ENCODE measurements at places on chromosomes 7 and 10. TPM values are rescaled to one million over a fixed set of nuclear protein-coding genes. Genes with fewer than 3 reads are reported as not detected.

The SPAG6 gene
- 4.6 TPM for total RNA-seq

The OGDHL gene
- total RNA-seq: 0.31 TPM

The ZPBP gene
- total RNA-seq: not detected

The LRIT1 gene
- total RNA-seq: not detected

The CCDC3 gene
- total RNA-seq: 10.5 TPM

The PAPOLB gene
- 0.22 TPM for total RNA-seq

The NRG3 gene
- total RNA-seq: 0.04 TPM

The KNDC1 gene
- total RNA-seq: 2.7 TPM

The MOGAT3 gene
- total RNA-seq: not detected

The CTNNA3 gene
- total RNA-seq: 18.8 TPM

The CNNM1 gene
- total RNA-seq: 0.04 TPM

The SH2D4B gene
- total RNA-seq: 0.04 TPM

The GATAD1 gene
- total RNA-seq: 22.3 TPM

The GTF2I gene
- 101 TPM for total RNA-seq

The SIRT1 gene
- 14.0 TPM for total RNA-seq

The NUTM2A gene
- total RNA-seq: 0.44 TPM

- no peak overlapping the region for H3K4me3 ChIP-seq
- H3K4me1 ChIP-seq: peaks cover 20% of the 10 kb centered on the region
- peaks cover 16% of the 10 kb centered on the region for H3K36me3 ChIP-seq
- no peaks in the 10 kb centered on the region for H3K27me3 ChIP-seq
These were observed 62.4 kb downstream of the NRP1 start for GRCh38 chr10:33271969-33272583.

GRCh38 chr7:17681965-17682364, 258.3 kb downstream of the SNX13 start:
- no peaks in the 10 kb centered on the region for H3K36me3 ChIP-seq
- H3K27ac ChIP-seq: no peak overlapping the region
- H3K27me3 ChIP-seq: no peaks in the 10 kb centered on the region
- no peak overlapping the region for H3K4me3 ChIP-seq

DNA sequence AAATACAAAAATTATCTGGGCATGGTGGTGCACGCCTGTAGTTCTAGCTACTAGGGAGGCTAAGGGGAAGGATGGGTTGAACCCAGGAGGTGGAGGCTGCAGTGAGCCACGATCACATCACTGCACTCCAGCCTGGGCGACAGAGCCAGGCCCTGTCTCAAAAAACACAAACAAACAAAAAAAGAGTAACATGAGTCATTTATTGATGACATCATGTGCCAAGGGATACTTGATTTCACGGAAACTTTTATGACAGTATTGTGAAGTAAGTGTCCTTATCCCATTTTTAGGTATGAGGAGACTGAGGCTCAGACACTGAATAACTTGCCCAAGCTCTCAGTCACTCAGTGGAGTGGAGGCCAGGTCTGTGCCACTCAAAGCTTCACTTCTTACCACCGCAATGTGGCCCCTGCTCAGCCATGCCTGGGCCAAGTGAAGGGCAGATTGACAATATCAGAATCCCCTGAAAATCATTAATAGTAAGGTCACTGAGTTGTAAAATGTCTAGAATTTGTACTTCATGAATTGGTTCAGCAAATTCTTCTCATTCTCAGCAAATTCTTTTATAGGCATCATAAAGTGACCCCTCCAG, 36.5 kb downstream of the EMX2 start:
- no peak overlapping the region for H3K27ac ChIP-seq
- no peak overlapping the region for H3K4me3 ChIP-seq
- no peaks in the 10 kb centered on the region for H3K36me3 ChIP-seq
- peaks cover 3% of the 10 kb centered on the region for H3K4me1 ChIP-seq
- peaks cover 11% of the 10 kb centered on the region for H3K27me3 ChIP-seq

GRCh38 chr7:133836666-133837065, 290.5 kb upstream of the LRGUK start:
- H3K4me1 ChIP-seq: no peaks in the 10 kb centered on the region
- DNase-seq: no peak
- H3K36me3 ChIP-seq: no peaks in the 10 kb centered on the region
- H3K27ac ChIP-seq: no peak overlapping the region

- H3K27me3 ChIP-seq: peaks cover 2% of the 10 kb centered on the region
- no peak overlapping the region for H3K27ac ChIP-seq
- no peaks in the 10 kb centered on the region for H3K4me1 ChIP-seq
- DNase-seq: no peak
These were observed 459.0 kb downstream of the GATA3 start for GRCh38 chr10:8513155-8514147.

- H3K4me1 ChIP-seq: no peaks in the 10 kb centered on the region
- no peaks in the 10 kb centered on the region for H3K36me3 ChIP-seq
- no peak overlapping the region for H3K27ac ChIP-seq
- H3K27me3 ChIP-seq: no peaks in the 10 kb centered on the region
- no peak for DNase-seq
These were observed 336.8 kb downstream of the TFEC start for GRCh38 chr7:115693779-115694178.

DNA sequence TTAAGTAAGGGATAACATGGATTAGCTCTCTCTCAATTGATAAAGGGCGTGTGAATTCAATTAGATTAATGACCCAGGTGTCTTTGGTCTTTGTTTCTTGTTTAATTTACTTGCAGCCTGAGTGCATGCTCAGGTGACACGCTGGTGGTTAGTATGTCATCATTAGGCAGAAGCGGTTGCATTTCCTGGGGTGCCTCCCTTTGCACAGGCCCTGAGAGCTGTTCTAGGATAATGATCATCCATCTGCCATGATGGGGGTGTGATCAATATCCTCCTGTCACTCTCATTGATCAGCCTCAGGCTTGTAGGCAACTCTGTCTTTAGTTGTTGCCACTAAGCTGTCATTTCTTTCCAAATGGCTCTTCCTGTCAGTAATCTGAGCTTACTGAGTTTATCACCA, 99.6 kb upstream of the NPS start:
- no peak for DNase-seq
- H3K27me3 ChIP-seq: no peaks in the 10 kb centered on the region
- no peak overlapping the region for H3K4me3 ChIP-seq
- peaks cover 37% of the 10 kb centered on the region for H3K36me3 ChIP-seq
- H3K27ac ChIP-seq: no peak overlapping the region

- H3K4me3 ChIP-seq: peak overlapping the region; percentile 96
- peaks cover 48% of the 10 kb centered on the region for H3K4me1 ChIP-seq
- peak; percentile 75 for DNase-seq
These were observed 2.9 kb downstream of the KLF6 start for GRCh38 chr10:3782146-3782450.

- no peak overlapping the region for H3K4me3 ChIP-seq
- H3K27ac ChIP-seq: no peak overlapping the region
- no peak for DNase-seq
- no peaks in the 10 kb centered on the region for H3K4me1 ChIP-seq
- no peaks in the 10 kb centered on the region for H3K36me3 ChIP-seq
These were observed 87.3 kb downstream of the RUNDC3B start for GRCh38 chr7:87715545-87715944.

DNA sequence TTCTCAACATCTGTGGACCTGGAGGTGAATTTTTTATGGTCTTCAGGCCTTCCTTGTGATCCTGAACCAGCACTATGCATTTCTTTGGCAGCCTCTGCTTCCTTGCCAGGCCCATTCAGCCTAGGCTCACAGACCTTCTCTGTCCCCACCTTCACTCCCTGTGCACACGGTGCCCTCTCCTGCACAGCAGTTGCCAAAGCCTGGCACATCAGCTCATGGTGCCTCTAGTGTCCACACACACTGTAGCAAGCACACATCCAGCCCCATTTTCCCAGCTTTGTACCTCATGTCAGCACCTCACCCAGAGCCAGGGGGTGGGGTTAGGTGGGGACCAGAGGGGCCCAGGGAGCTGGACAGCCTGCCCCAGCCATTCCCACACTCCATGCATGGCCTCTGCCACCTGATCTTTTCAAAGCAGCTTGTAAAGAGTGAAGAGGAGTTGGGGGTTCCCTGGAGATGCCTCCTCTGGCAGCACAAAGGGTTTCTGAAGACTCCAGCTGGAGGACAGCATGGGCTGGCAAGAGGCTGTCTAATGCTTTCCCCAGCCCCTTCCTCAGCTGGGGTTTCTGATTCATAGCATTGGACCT, 57.9 kb upstream of the TMEM72 start:
- no peak overlapping the region for H3K27ac ChIP-seq
- no peaks in the 10 kb centered on the region for H3K36me3 ChIP-seq
- H3K4me1 ChIP-seq: peaks cover 31% of the 10 kb centered on the region

- H3K4me3 ChIP-seq: no peak overlapping the region
- no peak overlapping the region for H3K27ac ChIP-seq
- H3K36me3 ChIP-seq: peaks cover 5% of the 10 kb centered on the region
- DNase-seq: peak; percentile 29
- H3K4me1 ChIP-seq: peaks cover 16% of the 10 kb centered on the region
These were observed 16.0 kb downstream of the TCAF1 start for GRCh38 chr7:143885951-143886350.

DNA sequence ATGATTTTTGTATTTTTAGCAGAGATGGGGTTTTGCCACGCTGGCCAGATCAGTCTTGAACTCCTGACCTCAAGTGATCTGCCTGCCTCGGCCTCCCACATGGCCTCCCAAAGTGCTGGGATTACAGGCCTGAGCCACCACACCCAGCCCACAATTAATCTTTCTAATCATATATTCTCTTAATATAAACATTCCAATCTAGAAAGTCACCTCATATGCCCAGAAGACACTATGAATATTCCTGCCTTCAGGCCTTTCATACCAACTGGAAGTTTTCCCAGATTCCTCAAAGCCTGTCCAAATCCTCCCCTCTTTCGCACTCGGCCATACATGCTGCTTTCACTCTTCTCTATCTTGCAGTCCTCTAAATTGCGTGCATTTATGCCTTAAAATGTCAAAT, 32.6 kb downstream of the PDZD8 start:
- DNase-seq: peak; percentile 55
- no peak overlapping the region for H3K4me3 ChIP-seq
- no peaks in the 10 kb centered on the region for H3K4me1 ChIP-seq
- H3K27ac ChIP-seq: no peak overlapping the region
- H3K27me3 ChIP-seq: no peaks in the 10 kb centered on the region
- peaks cover 6% of the 10 kb centered on the region for H3K36me3 ChIP-seq

DNA sequence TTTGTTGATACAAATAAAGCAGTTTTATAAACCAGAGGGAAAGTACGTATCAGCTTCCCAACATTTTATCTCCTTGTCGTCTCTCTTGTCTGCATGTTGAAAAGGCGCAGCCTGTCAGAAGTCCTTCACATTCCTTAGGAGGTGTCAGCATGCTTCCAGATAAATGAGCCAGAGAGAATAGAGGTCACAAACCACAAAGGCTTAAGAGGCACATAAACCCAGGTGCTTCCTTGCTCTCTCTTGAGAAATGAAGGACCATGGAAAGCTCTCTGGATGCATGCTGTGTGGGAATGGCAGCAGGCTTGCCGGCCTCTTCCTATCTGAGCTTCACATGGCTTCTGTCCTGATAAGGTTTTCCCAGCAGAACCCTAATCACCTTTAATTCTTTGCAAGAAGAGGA, 448.5 kb downstream of the XPNPEP1 start:
- H3K27me3 ChIP-seq: no peaks in the 10 kb centered on the region
- no peak overlapping the region for H3K27ac ChIP-seq
- H3K4me1 ChIP-seq: no peaks in the 10 kb centered on the region
- no peaks in the 10 kb centered on the region for H3K36me3 ChIP-seq
- H3K4me3 ChIP-seq: no peak overlapping the region
- DNase-seq: no peak

GRCh38 chr7:130365511-130366441, 14.5 kb upstream of the CPA1 start:
- H3K36me3 ChIP-seq: no peaks in the 10 kb centered on the region
- H3K27ac ChIP-seq: peak overlapping the region; percentile 98
- H3K27me3 ChIP-seq: no peaks in the 10 kb centered on the region
- peaks cover 82% of the 10 kb centered on the region for H3K4me1 ChIP-seq

DNA sequence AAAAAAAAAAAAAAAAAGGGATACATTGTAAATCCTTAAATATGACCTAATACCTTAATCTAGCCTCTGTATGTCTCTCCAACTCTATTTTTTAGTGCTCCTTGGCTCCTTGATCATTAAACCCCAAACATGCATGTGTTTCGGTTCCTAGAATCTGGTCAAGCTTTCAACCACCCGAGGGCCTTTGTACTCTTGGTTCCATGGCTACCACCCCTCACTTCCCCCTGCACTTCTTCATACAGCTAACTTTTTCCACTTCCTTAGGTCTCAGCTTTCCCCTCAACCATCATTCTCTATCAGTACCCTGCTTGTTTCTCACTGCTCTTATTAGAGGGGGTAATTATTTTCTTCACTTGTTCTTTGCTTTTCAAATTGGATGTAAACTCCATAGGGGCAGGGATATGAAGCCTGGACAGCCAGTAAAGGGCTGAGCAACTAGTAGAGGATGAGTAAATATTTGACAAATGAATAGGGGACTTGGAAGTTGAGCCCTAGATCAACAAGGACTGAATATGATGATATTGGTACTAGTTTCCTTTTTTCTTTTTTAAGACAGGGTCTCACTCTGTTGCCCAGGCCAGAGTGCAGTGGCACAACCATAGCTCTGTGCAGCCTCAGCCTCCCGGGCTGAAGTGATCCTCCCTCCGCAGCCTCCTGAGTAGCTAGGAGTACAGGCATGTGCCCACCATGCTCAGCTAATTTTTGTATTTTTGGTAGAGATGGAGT, 4.3 kb upstream of the GDI2 start:
- peaks cover 5% of the 10 kb centered on the region for H3K4me1 ChIP-seq
- no peaks in the 10 kb centered on the region for H3K27me3 ChIP-seq
- no peak overlapping the region for H3K4me3 ChIP-seq
- no peak overlapping the region for H3K27ac ChIP-seq
- H3K36me3 ChIP-seq: no peaks in the 10 kb centered on the region
- DNase-seq: no peak

DNA sequence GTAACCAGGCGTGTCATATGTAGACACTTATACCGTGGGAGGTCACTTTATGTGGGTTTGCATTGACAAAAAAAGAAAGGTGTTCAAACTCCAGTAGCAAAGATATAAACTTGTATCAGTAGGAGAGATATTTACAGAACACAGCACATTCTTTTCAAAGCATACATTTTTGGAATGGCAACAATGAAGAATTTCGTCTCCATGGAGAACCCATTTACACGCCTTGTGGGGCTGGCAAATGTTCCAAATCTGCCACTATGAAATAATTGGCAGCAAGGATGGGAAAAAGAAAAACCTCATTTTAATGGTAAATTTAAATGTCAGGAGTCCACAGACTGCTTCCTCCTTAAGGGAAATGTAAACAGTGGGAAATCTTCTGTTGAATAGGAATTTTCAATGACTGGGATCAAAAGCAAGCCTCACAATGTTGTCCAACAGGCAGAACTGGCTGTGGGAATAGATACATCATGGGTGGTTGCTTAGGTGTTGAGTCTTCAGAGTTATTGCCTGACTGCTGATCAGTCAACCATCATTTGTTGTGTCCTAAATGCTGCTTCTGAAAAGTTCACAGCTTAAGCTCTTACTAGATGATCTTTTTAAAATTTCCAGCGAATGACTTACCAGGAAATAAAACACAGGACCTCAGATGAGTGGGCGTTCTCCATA, 256.6 kb upstream of the SEMA3C start:
- peak; percentile 69 for DNase-seq
- H3K4me1 ChIP-seq: peaks cover 8% of the 10 kb centered on the region
- H3K27me3 ChIP-seq: no peaks in the 10 kb centered on the region

- H3K27me3 ChIP-seq: no peaks in the 10 kb centered on the region
- no peak overlapping the region for H3K27ac ChIP-seq
- no peak overlapping the region for H3K4me3 ChIP-seq
- no peak for DNase-seq
- no peaks in the 10 kb centered on the region for H3K36me3 ChIP-seq
These were observed 35.0 kb downstream of the TAF3 start for GRCh38 chr10:7853226-7853842.
